CD4-positive, alpha-beta T cell treated with Interleukin-12 subunit alpha and Interleukin-12 subunit beta, for 1 hour (primary cell): ENCODE measurements at places on chromosomes 12 and 14.
A peak's percentile ranks its signal among the peaks of the same experiment; 100 is the strongest.

DNA sequence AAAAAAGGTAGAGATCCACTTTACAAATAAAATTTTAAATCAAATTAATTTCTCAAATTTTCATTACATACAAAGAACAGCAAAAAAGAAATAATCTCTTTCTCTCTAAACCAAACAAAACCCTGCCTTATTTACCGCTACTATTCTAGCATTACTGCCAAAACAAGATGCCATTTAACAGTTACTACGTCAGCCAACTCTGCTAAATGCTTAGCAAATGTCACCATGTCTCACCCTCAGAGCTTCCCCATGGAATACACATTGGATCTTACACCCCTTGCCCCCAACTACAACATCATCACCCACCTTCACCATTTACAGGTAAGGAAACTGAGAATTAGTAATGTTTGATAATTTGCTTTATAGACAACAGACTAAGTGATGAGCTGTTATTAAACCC is 23.0 kb upstream of the NR2C1 start:
- no peak for DNase-seq

DNA sequence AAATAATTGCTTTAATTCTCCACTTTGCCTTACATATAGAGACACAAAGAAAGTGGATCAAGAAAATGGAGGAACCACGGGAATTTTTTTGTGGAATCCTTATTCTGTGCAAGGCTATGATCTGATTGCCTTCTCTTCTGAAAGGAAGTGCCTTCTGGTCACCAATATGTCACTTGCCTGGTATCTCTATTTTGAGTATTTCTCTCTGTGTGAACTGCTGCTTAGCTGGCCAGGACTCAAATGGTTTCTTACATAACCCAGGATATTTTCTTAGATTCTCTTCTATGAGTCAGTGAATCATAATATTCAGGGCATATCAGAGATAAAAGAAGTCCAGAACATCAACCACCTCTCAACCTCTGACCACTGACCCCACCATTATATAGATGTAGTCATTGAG is 156.1 kb downstream of the DIO2 start:
- no peak for DNase-seq

- DNase-seq = no peak
These were observed 2.0 kb downstream of the RIMBP2 start for GRCh38 chr12:130714091-130714590.

- no peak for DNase-seq
These were observed 2.8 kb downstream of the TNS2 start for GRCh38 chr12:53052419-53053217.

GRCh38 chr14:51776102-51776894 is 84.1 kb upstream of the GNG2 start:
- DNase-seq = peak; percentile 39

GRCh38 chr12:15721316-15722115 is 67.7 kb downstream of the EPS8 start:
- DNase-seq = no peak

DNA sequence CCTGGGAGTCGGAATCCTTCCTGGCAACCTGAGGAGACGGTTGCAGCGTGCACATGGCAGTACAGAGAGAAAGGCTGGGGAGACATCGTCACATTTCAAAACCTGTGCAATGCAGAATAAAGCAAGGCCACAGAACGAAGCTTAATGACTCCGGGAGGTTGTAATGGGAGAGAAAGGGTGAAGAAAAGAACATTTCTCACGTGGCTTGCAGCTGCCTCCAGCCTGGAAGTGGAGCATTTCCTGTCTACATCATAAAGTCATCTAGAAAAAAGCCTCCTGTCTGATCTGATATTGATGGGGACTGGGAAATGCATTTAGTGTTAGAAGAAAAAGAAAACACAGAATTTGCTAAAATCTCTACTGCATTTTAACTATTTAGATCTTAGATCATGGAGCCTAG is 209.3 kb downstream of the TMEM132C start:
- DNase-seq = no peak

- no peak for DNase-seq
These were observed 106.0 kb downstream of the RMST start for GRCh38 chr12:97568336-97569180.

DNA sequence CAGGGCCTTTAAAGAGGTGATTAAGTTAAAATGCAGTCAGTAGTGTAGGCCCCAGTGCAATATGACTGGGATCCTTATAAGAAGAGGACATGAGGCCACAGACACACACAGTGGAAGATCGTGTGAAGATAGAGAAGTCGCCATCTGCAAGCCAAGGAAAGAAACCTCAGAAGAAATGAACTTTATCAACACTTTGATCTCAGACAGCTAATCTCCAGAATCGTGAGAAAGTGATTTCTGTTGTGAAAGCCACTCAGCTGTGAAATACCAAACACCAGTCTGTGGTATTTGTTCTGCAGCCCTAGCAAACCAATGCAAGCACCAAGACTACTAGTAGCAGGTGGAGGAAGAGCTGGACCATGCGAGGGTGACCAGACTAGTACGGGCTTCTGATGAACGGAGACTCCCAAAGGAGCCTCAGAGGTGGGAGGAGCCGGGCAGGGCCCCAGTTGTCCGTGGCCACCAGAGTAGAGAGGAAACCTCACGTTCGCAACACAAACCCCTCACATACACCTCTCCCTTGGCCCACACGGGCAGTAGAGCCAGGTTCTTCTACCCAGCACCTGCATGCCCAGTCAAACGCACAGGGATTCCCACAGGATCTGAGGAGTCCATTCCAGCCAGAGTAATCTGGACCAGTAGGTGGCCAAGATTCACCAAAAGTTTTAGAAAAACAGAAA is 243.0 kb downstream of the TTC8 start:
- peak; percentile 34 for DNase-seq

DNA sequence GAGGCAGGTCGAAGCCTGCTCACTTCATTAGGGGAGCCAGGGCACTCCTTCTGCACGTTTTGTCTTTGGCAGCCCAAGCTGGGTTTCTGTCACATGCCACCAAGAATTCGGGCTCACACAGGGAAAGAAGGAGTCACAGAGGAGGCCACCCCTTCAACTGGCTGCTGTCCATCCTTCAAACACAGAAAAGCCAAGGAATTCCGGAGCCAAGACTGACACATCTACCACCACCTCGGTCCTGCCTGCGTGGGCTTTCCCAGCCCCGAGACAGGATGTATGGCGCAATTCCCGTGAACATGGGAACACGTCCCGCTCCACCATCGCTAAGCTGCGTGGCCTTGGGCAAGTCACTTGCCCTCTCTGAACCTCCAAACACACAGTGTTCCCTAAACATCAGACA is 70.4 kb downstream of the NCOR2 start:
- no peak for DNase-seq

DNA sequence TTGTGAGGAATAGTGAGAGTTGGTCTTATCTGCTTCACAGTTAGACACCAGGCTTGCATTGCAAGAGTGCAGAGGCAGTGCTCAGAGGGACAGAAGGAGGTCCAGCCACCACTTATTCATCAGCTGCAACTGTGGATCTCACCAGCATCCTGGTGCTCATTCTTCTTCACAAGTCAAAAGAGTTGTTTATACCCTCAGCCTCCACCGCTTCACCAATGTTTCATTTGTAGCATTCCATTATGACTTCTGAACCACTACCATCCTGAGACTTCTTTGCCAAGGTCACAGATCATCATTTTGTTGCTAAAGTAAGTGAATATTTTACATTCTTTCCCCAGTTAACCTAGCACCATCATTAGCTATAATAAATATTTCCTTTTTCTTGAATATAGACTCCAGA is 230.5 kb upstream of the KITLG start:
- DNase-seq = no peak

- peak; percentile 90 for DNase-seq
These were observed 166.1 kb upstream of the CCND2 start for GRCh38 chr12:4107436-4107878.

GRCh38 chr12:30155001-30155730 is 371.4 kb upstream of the TMTC1 start:
- DNase-seq = no peak

DNA sequence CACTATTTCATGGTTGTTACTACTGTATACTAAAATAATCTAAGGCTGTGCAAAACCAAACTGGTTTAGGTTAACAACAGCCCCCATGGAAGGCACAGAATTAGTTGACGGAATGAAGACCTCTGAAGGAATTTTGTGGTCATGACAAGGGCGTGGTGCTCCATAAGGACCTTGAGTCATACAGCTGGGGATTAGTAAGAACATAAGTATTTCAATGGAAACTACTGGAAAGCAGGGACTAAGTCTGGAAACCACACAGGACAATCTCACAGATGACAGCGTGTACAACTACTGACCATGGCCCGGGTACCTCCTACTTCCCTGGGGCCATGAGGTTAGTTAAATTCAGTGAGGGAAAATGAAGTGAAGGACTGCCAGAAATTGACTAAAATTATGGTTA is 98.5 kb upstream of the PLEKHA5 start:
- no peak for DNase-seq

DNA sequence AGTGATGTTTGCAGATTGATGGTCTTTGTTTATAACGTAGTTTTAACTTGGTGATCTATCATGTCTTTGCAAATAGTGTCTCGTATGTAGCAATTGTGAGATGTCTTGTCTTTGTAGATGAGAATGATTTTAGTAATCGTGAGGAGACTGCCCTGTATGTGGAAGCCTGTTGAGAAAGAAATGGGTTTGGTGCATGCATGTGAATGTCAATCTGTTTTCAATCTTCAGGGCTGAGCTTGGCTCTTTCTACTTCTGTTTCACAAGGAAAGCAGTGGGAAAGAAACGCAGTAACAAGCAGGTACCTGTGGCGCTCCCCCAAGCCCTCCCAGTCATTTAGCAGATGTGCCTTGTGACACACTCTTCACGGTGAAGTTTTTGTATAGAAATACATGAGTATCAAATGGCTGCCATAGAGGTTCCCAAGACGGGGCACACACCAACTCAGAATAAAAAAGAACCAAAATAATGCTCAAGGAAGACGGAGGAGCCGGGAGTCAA is 342.8 kb upstream of the DDHD1 start:
- no peak for DNase-seq

- DNase-seq = no peak
These were observed 868.8 kb upstream of the TMEM132C start for GRCh38 chr12:127398016-127398710.

- no peak for DNase-seq
These were observed 32.9 kb downstream of the RAB21 start for GRCh38 chr12:71787580-71787979.

DNA sequence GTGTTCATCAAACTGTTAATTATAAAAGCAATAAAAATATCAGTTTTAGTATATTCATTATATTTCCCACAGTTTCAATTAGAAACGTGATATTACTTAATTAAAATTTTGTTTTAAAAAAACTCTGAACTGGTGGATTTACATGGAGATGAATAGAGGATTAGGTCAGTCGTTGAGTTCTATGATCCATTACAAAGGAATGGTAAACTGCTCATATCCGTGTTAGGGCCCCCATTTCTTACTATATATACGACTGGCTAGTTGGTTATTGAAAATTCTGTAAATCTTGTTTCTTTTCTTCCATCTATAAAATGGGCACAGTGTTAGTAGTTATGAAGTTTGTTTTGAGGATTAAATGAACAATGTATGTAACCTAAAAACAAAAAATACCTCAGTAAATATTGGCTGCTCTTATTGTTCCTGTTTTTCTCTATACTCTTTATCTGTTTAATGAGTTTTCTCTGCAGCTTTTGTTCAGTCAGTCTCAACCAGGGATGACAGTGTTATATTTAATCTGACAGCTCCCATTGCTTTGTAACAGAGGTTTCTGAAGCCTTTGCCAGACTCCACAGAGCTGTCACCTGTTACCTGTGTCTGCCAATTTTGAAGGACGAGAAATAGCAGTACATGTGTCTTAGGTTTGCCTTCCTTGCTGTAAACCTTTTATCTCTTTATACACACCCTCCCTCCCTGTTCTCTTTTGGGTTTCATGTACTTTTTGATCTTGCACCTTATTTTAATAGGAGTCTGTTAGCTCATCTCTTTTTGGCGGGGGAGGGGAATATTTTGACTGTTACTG is 41.5 kb downstream of the FRS2 start:
- no peak for DNase-seq

DNA sequence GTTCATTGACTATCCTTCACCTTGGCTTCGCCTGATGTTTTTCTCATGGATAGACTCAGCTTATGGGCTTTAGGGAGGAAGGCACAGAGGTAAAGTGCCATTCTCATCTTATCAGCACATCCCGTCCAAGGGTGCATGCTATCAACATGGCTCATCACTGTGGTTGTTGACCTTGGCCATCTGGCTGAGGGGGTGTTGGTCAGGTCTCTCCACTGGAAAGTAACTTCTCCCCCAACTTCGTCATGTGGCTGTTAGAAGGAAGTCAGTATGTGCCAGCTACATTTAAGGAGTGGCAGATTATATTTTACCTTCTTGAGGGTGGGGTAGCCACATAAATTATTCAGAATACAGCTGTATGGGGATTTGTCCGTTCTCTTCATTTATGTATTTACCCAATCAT is 68.9 kb downstream of the EML1 start:
- DNase-seq = no peak

DNA sequence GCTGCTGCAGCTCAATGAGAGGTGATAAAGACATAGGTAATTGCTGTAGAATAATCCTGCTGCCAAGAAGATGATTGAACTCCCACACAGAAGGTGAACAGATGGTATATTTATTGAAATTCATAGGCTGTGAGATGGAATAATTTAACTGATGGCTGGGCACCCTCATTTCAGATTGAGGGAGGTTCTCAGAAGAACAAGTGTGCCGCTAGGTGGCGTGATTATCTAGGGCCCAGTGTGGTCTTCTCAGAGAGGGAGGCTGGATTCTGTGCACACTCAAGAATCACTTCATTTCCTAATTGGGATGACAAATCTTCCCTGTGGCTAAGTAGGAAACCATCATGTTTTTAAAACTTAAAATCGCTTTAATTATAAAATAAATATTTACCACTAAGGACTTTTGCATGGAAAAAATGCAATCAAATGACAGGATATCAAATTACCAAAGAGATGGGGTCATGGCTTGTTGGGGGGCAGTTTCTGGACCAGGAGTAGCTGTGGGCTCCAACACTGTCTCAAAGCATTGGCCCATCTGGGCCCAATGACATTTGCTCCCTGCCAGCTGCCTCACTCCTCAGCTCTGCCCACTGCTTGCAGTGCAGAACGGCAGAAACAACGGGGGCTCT is 132.3 kb downstream of the SNAPC1 start:
- DNase-seq = peak; percentile 44
